ENCODE measurements at places on chromosomes 5 and 9. TPM values are rescaled to one million over a fixed set of nuclear protein-coding genes. Genes with fewer than 3 reads are reported as not detected.

The ZNF300 gene
- 0.08 TPM for total RNA-seq

The SLC6A19 gene
- total RNA-seq, result not detected

- no peak for DNase-seq
Measured at GRCh38 chr5:169803077-169803981, 166.3 kb downstream of the DOCK2 start.

- DNase-seq, result no peak
Measured at GRCh38 chr5:132431632-132432031, 58.9 kb downstream of the IRF1 start.

- DNase-seq, result no peak
Measured at GRCh38 chr5:124352312-124352711, 394.1 kb downstream of the ZNF608 start.

DNA sequence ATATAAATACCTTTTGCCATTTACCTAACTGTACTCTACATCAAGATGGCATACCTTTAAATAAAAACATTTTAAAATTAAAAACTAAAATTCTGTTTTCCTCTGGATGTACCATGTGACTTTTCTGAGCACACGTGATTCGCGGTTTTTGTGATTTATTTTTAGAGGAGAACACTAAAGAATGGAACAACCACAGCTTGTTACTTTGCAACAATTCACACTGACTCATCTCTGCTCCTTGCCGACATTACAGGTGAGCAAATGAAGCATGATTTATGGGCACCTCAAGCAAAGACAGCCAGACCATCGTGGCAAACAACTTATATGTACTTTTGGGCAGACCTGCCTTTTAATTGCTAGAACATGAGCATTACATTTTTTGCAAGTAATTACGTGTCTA is 61.3 kb downstream of the GDA start:
- DNase-seq, result no peak

- no peak for DNase-seq
Measured at GRCh38 chr9:12091865-12092527, 601.2 kb upstream of the TYRP1 start.

The C9 gene
- total RNA-seq, result 0.13 TPM

GRCh38 chr9:84404095-84404686 is 63.6 kb upstream of the SLC28A3 start:
- no peak for DNase-seq

The ZNF658 gene
- total RNA-seq, result 3.2 TPM

- no peak for DNase-seq
Measured at GRCh38 chr9:135224286-135224877, 136.9 kb downstream of the OLFM1 start.

The DMXL1 gene
- 49.2 TPM for total RNA-seq

The CD274 gene
- 23.5 TPM for total RNA-seq

The OR1J2 gene
- not detected for total RNA-seq

The CHSY3 gene
- not detected for total RNA-seq

The PPIC gene
- total RNA-seq, result 0.21 TPM

DNA sequence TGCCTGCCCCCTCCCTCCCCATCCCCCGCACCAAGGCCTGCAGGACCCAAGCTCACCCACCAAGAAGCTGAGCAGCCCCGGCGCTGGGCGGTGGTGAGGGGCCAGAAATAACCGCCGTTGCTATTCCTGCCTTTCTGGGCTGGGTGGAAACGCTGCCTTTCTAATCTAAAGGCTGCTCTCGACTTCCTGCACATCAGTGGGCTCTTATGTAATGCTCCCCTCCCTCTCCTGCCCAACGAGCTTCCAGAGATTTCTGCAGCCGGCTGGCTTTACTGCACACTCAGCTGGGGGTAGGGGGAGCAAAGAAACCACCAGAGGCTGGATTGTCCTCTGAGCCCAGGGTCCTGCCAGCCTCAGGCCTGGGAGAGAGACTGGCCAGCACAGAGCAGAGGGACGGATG is 6.9 kb upstream of the EGR1 start:
- no peak for DNase-seq

- no peak for DNase-seq
Measured at GRCh38 chr5:66454186-66455078, 141.8 kb upstream of the MAST4 start.

- DNase-seq, result no peak
Measured at GRCh38 chr9:77944556-77945243, 86.9 kb downstream of the GNAQ start.

DNA sequence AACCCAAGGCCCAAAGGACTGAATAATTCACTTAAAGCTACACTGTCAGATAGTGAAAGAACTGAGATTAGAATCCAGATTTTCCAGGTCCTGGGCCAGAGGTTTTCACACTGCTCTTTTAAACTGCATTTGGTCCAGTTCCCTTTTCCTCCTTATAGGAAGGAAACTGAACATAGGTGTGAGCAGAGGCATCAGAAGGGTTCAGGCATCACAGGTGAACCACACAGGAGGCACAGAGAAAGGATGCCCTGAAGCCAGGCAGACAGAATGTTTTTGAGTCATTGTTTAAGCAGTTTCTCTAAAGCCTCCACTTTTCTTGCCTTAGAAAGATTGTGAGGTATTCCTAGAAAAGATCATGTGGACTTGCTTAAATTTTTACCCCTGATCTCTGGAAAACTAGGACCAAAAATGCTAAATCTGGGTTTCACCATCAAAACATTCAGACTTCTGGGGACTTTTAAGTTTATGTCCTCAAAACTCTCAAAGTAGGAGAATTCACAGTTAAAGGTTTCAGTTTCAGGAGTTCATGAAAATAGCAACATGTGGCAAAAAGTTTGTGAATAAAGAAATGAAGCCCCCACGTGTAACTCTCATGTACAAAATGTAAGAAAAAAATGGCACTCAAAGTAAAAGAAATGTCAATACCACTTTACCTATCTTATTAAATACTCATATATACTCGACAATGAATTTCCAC is 386.1 kb downstream of the NTRK2 start:
- DNase-seq, result no peak

GRCh38 chr5:71600783-71601182 is 13.6 kb downstream of the MCCC2 start:
- DNase-seq, result no peak

- DNase-seq, result no peak
Measured at GRCh38 chr5:7837403-7837802, 13.5 kb downstream of the CFAP90 start.

DNA sequence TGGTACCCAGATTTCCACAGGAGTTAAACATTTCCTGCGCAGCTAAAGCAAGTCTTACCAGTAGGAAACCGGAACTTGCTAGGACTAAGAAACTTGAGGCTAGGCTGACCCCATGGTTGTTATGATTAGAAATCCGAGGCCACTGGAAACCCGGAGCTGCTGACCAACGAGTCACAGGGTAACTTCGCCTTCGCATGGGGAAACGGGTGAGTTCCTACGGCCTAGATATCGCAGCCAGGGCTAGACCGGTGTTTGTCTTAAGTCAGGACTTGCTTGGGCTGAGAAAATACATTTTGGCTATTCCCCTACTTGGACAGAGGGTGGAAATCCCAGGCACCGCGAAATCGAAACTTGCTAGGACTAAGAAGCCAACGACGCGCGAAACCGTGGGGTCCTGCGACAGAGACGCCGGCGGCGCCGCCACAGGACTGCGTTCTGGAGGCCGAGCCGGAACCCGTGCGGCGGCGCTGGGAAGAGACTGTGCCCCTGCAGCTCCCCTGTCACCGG is 1.6 kb upstream of the ANXA2R start:
- no peak for DNase-seq

DNA sequence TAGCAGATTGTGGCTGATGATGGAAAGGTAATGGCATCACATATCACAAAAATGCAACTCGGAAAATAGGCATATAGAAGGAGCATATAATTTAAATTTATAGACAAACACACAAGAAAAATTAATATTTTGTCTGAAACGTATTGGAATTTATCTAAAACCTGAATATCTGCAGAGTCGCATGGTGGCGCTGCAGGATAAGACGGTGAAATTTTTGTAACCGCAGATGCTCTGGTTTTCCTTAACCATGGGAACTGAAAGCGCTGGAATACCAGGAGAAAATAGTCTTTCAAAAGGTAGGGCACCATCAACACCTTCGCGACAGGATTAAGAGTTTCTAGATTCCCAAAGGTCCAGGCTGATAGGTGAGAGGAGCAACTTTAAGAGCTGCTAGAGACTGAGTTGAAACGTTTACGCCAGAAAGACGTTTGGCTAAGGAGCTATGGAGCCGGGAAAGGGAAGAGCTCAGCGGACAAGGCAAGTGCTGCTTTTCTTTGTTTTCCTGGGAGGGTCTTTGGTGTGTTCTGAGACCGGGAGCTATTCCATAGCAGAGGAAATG is 11.0 kb upstream of the PCDHB15 start:
- DNase-seq, result no peak

The PRSS3 gene
- total RNA-seq, result 0.98 TPM

DNA sequence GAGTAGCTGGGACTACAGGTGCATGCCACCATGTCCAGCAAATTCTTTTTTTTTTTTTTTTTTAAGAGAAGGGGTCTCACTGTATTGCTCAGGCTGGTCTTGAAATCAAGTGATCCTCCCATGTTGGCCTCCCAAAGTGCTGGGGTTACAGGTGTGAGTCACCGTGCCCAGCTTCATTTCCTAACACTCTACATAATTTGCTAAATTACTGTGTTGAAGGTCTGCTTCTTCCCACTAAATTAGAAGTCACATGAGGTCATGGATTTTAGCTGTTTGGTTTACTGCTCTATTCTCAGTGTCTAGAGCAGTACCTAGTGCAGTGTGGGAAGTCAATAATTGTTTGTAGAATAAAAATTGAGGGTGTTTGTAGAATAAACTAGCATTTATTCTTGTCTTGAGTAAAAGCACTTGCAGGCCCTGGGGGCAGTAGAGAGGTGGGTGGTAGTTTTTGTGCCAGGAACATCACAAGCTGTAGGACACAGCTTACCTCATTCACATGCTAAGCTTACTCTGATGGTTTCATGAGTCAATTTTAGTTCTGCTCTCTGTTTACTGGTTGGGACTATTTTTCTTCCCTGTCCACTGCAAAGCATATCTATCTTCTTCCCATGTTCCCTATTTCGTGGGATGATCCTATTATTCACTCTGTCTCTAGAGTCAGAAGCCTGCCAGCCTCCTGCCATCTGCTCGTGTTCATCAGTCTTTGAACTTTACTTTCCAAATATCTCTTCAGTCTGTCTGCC is 7.0 kb downstream of the TEX48 start:
- no peak for DNase-seq

Data from GM12878 (cell line).